Activated naive CD4-positive, alpha-beta T cell treated with anti-CD3 and anti-CD28 coated beads for 36 hours (primary cell): ENCODE measurements at places on chromosomes 16 and 17. TPM values are rescaled to one million over a fixed set of nuclear protein-coding genes. Genes with fewer than 3 reads are reported as not detected.
A peak's percentile ranks its signal among the peaks of the same experiment; 100 is the strongest.

- peak; percentile 46 for DNase-seq
Observed at GRCh38 chr16:46949241-46949892, 24.1 kb downstream of the DNAJA2 start.

DNA sequence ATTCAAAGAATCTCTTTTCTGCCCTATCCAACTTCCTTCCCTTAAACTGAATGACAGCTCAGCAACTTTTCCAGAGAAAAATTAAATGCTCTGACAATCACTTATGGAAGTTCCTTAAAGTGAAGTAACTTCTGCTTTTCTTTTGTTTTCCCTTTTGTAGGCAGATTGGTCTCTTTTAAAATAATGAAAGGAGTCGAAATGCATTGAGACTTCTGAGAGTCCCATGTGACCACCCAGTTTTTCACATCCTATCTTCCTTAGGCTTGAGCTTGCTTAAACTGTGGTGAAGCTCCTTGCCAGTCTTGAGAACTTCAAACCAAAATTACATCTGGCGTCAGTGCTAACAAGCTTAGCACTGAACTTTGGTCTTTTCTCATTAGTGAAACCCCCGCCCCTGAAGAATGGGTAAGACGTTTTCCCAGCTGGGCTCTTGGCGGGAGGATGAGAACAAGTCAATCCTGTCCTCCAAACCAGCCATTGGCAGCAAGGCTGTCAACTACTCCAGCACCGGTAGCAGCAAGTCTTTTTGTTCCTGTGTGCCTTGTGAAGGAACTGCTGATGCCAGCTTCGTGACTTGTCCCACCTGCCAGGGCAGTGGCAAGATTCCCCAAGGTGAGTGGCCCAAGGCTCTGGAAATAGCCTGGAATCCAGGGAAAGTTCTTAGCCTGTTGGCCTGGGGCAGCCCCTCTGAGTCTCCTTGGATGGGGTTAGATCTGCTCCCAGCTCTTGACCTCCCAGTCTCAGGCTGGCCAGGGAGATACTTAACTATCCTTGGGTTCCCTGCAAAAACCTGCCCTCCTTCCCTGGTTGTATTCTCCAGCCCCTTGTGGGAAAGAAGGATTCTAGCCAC, 1.2 kb downstream of the TMEM106A start:
- DNase-seq, result peak; percentile 29

- no peak for DNase-seq
Observed at GRCh38 chr17:28333083-28333746, 2.1 kb downstream of the IFT20 start.

- no peak for DNase-seq
Observed at GRCh38 chr17:58184308-58184985, 8.1 kb upstream of the EPX start.

The SLC52A1 gene
- 0.19 TPM for total RNA-seq
